G401 (cell line): ENCODE measurements at places on chromosomes 12 and 14. TPM values are rescaled to one million over a fixed set of nuclear protein-coding genes. Genes with fewer than 3 reads are reported as not detected.

- DNase-seq: no peak
These were observed 44.9 kb downstream of the SYNE2 start for GRCh38 chr14:63897721-63898163.

DNA sequence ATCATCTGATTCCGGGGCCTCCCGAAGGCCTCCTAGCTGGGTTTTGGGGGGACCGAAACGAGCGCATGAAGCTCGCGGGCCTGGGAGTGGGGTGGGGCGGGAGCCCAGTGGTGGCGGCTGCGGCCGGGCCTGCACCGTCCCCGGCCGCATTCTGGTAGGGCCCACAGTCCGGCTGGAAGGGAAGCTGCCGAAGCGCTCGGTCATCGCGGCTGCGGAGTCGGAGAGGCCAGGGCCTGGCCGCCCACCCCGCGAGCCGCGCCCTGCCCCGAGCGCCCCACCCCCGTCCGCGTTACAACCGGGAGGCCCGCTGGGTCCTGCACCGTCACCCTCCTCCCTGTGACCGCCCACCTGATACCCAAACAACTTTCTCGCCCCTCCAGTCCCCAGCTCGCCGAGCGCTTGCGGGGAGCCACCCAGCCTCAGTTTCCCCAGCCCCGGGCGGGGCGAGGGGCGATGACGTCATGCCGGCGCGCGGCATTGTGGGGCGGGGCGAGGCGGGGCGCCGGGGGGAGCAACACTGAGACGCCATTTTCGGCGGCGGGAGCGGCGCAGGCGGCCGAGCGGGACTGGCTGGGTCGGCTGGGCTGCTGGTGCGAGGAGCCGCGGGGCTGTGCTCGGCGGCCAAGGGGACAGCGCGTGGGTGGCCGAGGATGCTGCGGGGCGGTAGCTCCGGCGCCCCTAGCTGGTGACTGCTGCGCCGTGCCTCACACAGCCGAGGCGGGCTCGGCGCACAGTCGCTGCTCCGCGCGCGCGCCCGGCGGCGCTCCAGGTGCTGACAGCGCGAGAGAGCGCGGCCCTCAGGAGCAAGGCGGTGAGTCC lies at the start of gene KLC1:
Gene KLC1, plus strand, starts transcription at position 528 of the 819 bp plus-strand sequence. CDS start 25,354 bp downstream, outside the sequence.
- DNase-seq: peak; percentile 70

- DNase-seq: no peak
These were observed 1.4 kb upstream of the GLTP start for GRCh38 chr12:109881752-109882151.

The EXOC3L4 gene
- 0.86 and 1.6 TPM in 2 replicates for total RNA-seq

The TNS2 gene
- 13.7 and 21.0 TPM in 2 replicates for total RNA-seq

- peak; percentile 62 for DNase-seq
These were observed 834 bp downstream of the RASSF8 start for GRCh38 chr12:25959071-25959961.

- DNase-seq: no peak
These were observed 24.6 kb upstream of the SERPINA1 start for GRCh38 chr14:94412671-94413638.

The ARHGEF25 gene
- 4.6 and 5.7 TPM in 2 replicates for total RNA-seq

GRCh38 chr12:114876968-114877680 lies 193.1 kb upstream of the TBX3 start:
- DNase-seq: no peak

The MYL2 gene
- not detected in 2 replicates for total RNA-seq

GRCh38 chr14:52950410-52950897 lies 396 bp downstream of the FERMT2 start:
- peak; percentile 76 for DNase-seq

- no peak for DNase-seq
These were observed 179.4 kb downstream of the PHLDA1 start for GRCh38 chr12:75852143-75852542.

DNA sequence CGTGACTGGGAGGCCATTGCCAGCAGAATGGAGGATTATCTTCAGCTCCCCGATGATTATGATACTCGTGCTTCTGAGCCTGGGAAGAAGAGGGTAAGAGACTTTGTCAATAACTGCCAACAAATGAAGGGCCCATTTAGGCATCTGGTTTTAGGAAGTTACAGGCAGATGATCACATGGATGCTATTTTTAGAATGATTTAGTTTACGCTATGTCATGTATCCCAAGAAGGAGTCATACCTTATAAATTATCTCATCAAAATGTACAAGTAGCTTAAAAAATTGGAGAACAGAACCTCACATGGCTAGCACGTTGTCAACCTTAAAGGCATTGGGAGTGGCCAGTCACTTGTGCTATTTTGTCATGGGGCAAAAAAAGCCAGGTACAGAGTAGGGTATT lies 46.7 kb downstream of the PROX2 start:
- no peak for DNase-seq

GRCh38 chr12:67472539-67472938 lies 176.0 kb upstream of the DYRK2 start:
- DNase-seq: peak; percentile 17

- DNase-seq: peak; percentile 30
These were observed 759 bp upstream of the KLC1 start for GRCh38 chr14:103628221-103628683.

- DNase-seq: no peak
These were observed 218.4 kb downstream of the BCAT1 start for GRCh38 chr12:24730489-24730896.
